ENCODE measurements at places on chromosomes 2 and 18.

- no peak for DNase-seq
Measured at GRCh38 chr18:3179430-3180089, 40.2 kb downstream of the MYOM1 start.

DNA sequence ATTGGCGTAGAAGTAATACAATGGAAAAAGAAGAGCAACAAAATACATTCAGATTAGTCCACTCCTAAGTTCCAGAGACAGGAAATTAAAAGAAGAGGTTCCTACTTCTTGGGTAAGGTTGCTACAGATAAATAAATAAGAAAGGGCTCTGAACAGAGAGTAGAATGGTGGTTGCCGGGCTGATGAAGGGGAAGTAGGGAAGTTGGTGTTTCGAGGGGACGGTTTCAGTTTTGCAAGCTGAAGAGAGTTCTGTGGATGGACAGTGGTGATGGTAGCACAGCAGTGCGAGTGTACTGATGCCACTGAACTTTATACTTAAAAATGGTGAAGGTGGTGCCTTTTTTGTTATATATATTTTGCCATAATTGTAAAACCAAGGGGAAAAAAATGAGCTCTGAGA lies 48.2 kb downstream of the CABYR start:
- no peak for DNase-seq

DNA sequence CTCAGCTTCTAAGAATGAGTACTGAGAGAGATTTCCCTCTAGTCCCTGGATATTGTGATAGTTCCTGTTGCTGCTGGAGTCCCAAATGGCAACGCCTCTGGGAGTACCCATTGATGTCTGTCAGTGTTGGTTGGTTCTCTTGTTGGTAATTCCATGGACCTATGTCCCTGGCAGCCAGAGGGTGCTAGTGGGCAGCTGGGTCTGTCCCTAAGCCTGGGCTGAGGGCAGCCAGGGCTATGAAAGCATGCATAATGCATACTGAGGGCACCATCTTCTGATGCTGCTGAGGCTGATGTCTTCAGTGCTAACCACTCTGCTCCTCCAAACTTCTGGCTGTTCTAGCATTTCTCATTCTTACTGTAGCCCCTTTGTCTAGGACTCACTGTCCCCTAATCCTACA lies 35.9 kb downstream of the NABP1 start:
- DNase-seq: no peak

GRCh38 chr18:63936156-63936931 lies 12.8 kb upstream of the HMSD start:
- peak; percentile 20 for DNase-seq

- no peak for DNase-seq
Measured at GRCh38 chr2:148670773-148671172, 26.2 kb downstream of the EPC2 start.

GRCh38 chr2:40535972-40536371 lies 84.1 kb upstream of the SLC8A1 start:
- no peak for DNase-seq

DNA sequence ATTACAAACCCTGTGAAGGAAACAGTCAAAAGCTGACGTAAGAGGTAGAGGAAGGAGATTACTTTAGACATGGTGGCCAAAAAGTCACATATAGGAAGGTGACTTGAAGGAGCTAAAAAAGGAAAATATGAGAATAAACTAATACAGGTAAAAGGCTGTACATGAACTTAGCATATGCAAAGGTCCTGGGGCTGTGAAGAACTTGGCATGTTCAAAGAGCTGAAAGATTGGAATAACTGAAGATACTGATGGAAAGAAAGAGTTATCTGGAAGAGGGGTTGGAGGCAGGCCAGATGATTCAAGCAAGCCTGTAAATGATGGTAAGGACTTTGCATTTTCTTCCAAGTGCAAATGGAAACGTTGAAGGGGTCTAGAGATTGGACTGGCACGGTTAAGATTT lies 13.2 kb downstream of the IL36A start:
- no peak for DNase-seq

GRCh38 chr2:196983934-196984333 lies 57.4 kb upstream of the PGAP1 start:
- no peak for DNase-seq

DNA sequence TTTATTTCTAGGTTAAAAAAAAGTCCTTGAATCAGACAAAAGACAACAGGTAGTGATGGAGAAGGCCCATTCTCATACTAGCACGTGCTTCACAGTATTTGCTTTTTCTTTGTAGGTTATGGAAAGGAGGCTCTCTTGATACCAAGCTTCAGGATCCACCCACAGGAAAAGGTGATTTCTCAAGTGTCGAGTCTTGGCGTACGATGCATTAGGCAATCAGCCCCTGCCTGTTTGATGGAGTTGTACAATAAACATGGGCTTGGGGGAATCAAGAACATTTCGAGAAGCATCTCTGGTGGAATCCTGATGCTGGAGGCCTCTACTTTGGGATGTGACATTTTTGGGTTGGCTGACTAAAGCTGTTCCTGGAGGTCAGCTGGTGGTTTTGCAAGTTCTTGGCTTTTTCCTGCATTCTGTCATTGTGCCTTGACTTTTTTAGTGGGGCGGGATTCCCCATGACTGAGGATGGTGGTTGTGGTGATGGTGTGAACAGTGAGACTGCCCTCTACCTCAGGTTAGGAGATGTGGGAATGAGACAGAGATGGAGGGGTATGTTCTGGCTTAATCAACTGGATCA lies 231.5 kb upstream of the SPRED2 start:
- DNase-seq: no peak

DNA sequence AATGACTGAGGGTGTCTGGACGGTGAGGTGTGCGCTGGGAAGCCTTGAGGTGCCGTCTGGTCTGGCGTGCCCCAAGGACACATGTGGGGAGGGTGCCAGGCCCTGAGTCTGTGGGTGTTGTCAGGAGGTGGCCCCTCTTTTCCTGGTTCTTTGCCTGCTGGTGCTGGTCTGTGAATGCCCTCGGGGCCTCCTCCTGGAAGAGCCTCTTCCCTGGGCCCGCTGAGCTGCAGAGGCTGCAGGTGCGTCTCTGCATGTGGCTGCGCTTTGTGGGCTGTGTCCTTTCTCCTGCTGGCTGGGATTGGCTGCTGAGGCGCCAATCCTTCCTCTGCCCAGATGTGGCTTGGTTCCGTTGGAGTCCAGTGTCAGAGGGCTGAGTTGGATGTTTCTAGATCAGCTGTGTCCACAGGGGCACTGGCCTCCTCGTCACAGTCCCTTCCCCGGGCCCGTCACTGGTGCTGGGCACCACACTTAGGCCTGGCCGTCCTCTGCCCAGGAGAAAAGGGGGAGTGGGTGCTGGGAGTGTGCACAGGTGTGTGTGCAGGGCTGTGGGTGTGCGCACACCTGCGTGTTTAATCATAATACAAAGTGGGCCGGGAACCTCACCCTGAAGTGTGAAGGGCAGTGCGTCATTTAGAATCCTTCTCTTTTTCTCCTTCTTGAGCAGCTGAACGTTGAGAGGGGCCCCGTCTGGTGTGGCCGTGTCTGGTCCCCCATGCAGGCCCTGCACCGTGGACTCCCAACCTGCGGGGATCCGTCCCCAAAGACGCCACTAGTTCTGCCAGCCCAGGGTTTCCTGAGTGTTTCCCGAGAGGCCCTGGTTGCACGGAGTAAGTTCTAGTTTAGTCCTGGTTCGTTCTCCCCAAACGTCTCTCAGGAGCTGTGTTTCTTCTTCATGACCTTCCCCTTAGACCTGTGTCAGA lies 35.5 kb downstream of the RTP5 start:
- DNase-seq: no peak

DNA sequence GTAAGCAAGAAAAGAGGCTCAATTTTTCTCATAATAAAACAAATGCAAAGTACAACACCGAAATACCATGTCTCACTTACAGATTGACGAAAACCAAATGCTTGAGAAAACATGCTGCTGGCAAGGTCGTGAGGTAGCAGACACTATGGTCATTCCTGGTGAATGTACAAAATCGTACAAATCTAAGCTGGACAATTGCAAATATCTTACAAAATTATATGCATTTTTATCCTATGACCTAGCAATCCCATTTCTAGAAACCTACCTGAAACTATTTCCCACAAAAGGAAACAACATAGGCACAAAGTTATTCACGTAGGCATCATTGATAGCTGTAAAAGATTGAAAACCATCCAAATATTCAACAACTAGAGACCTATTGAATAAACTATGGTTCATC lies 54.0 kb downstream of the SCG2 start:
- no peak for DNase-seq

DNA sequence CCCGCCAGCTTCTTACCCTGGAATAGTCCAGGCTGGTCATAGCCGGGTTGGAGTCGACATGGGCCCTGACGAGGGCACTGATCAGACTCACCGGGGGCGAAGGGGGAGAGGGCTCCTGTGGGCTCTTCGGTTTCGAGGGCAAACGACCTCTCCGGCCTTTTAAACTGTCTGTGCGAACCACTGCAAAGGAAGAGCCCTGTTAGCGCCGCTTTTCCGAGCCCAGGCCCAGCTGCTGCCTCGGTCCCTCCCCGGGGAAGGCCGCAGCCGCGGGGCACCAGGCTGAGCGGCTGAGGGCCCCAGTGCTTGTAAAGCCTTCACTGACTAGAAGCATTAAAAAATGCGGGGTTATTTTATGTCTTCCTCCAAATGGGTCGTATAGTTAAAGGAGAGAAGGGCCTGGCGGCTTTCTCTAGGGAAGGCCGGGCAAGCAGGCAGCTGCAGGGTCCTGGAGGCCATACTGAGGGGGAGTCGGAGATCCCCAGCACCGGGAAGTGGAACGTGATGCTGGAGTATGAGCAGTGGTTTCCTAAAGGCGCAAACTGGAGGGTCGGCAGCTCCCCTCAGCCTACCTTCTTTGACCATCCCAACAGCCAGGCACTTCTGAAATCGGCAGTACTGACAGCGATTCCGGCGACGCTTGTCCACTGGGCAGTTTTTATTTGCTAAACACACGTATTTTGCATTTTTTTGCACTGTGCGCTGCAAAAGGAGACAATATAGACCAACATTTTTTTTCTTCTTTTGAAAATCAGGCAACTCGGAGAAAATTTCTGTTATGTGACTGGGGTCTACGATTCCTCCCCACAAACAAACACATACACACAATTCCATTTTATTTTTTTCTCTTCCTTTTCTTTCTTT lies 4.5 kb downstream of the NR4A2 start:
- no peak for DNase-seq

DNA sequence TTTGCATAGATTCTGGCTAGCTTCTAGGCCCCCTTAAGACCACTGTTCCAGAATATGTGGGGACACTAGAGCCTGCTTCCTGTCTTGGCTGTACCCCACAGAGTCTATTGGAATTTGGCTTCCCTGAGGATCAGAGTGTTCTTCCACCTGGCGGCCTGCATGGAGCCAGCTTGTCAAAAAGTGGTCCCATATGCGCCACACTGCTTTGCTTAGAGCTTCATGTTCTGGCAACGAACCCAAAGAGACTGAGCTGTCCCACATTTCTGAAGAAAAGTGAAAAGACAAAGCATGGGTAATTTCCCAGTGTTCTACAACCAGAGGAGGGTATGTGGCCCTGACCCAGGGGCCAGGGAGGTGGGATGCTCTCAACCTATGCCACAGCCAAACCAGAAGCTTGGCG lies 52.7 kb upstream of the FZD7 start:
- no peak for DNase-seq

DNA sequence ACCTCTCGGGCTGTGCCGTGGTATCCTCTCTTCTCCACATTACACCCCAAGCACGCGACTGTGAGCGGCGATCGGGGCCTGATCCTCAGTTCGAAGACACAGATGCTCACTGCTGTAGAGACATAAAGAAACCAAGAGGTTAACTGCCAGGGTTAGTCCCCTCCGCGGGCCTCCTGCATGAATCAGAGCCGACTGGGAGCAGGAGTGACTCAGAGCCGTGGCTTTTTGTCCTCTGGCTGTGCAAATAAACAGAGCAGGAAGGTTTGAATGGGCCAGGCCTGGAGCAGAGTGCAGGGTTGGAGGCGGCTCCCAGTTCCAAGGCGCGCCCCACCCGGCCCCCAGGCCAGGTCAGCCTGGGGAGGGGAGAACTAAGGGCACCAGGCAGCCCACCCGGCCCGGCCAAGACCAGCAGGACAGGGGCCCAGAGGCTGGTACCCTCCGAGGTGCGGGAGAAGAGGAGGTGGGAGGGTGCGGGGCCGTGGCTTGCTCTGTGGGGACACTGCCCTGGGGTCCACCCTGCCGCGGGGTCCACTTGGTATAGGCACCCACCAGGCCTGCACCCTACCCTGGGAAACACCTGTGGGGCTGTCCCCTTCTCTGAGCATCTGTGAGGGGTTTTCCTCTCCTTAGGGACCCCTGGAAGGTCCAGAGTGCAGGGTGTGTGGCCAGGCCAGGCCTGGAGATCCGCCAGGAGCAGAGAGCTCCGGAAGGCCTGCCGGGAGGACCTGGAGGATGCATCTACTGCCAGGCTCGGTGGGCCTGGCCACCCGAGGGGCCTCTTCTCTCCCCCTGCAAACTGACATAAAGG lies 16.5 kb downstream of the TWIST2 start:
- no peak for DNase-seq

DNA sequence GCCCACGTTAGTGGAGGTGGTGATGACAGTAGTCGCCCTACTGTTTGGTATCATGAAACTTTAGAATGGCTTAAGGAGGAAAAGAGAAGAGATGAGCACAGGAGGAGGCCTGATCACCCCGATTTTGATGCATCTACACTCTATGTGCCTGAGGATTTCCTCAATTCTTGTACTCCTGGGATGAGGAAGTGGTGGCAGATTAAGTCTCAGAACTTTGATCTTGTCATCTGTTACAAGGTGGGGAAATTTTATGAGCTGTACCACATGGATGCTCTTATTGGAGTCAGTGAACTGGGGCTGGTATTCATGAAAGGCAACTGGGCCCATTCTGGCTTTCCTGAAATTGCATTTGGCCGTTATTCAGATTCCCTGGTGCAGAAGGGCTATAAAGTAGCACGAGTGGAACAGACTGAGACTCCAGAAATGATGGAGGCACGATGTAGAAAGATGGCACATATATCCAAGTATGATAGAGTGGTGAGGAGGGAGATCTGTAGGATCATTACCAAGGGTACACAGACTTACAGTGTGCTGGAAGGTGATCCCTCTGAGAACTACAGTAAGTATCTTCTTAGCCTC lies 16.2 kb downstream of the MSH6 start:
- DNase-seq: no peak

DNA sequence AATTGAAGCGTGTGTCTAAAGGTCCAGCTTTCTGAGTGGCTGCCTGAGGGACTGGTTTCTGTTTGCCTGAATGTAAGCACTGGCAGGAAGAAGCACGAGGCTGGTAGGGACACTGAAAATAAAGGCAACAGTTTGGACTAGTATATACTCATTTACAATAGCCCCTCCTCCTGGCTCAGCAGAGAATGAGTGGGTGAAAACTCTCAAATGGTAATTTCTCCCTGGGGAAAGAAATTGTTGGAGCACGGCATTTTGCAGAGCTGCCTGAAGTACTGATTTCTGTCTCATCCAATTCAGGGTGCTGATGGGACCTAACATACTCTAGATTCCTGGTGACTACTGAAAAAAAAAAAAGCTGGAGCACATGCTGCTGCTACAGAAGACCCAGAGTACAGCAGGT lies 17.3 kb upstream of the SPP2 start:
- DNase-seq: no peak

- no peak for DNase-seq
Measured at GRCh38 chr2:88654714-88655113, 27.4 kb upstream of the EIF2AK3 start.

DNA sequence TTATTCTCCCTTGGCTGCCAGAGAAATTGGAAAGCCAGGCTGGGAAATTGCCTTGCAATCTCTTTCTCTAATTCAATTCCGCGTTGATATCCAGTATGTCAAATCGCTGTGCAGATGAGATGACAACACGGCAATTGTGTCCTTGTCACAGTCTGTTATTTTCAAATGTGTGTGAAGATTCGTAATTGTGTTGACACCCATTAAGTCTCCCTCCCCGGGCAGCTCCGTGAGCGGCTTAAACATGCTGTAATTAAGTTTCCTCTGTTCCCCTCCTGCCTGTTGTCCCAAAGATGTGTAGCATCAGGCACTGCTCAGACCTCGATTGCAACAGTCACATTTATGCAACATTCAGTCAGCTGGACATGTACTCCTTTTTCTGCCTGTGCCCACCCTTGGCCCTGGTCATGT lies 209.5 kb downstream of the LPIN1 start:
- no peak for DNase-seq
